Tibial artery (tissue), 4 donors: ENCODE measurements at places on chromosomes 5 and 9.

DNA sequence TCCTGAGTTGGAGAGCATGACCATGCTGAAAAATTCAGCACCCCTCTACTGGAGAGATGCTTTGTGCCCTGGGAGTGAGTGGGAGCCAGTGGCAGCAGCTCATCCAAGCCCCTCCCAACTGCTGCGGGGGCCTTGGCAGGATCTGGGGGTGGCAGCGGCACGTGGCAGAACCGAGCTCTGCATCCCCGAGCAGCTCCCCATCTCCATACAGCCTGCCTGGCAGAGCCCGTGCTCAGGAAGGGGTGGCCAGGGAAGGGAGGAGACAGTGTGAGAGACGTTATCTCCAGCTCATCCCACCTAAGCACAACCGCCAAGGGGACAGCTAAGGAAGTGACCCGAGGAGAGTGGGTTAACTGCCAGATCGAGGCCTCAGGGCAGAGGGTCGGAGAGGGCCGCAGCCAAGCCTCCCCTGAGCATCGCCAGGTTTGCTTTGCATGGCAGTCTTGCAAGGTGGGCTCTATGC, 17.2 kb upstream of the DPM2 start:
- no peak for DNase-seq
- no peak overlapping the region for H3K27ac ChIP-seq
- no peaks in the 10 kb centered on the region for H3K27me3 ChIP-seq
- H3K4me1 ChIP-seq: peaks cover 14% of the 10 kb centered on the region
- no peaks in the 10 kb centered on the region for H3K36me3 ChIP-seq

- H3K4me3 ChIP-seq: no peak overlapping the region
- DNase-seq: no peak
- no peaks in the 10 kb centered on the region for H3K4me1 ChIP-seq
- no peaks in the 10 kb centered on the region for H3K36me3 ChIP-seq
- peaks cover 45% of the 10 kb centered on the region for H3K27me3 ChIP-seq
These were observed 25.9 kb downstream of the NKD2 start for GRCh38 chr5:1034421-1034905.

- H3K4me1 ChIP-seq: no peaks in the 10 kb centered on the region
- H3K27ac ChIP-seq: peak overlapping the region; percentile 54
- H3K36me3 ChIP-seq: no peaks in the 10 kb centered on the region
- no peaks in the 10 kb centered on the region for H3K27me3 ChIP-seq
These were observed 46.3 kb downstream of the AOPEP start for GRCh38 chr9:94772639-94773303.

DNA sequence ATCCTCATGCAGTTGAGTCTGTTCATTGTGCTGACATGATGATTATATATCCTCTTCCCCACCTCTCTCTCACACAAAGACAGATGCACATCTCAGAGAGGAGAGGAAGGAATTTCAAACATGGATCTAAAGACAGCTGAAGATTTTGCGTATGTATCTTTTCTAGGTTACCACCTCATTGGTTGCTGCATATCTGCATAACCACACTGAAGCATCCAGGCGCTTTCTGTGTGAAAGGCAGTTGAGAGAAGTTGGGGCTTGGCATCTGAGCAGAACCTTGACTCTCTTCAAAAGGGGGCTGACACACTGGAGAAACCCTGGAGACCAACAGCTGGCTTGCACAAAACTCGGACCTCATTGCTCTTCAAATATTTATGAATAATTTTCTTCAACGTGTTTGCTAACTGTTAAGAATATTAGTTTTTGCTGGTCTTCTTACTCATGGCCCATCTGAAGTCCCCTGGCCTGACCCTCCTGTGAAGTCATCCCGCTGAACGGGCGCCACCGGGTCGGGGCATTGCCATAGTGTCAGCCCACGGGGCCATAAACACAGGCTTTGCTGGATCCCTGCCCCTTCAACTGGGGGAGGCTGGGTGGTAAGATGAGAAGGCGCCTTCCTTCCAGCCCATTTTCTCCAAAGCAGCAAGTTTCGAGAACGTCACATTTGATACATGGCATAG, 593.2 kb upstream of the CLINT1 start:
- H3K27me3 ChIP-seq: peaks cover under 1% of the 10 kb centered on the region
- H3K27ac ChIP-seq: no peak overlapping the region
- peaks cover 4% of the 10 kb centered on the region for H3K4me1 ChIP-seq
- no peaks in the 10 kb centered on the region for H3K36me3 ChIP-seq
- H3K4me3 ChIP-seq: no peak overlapping the region

DNA sequence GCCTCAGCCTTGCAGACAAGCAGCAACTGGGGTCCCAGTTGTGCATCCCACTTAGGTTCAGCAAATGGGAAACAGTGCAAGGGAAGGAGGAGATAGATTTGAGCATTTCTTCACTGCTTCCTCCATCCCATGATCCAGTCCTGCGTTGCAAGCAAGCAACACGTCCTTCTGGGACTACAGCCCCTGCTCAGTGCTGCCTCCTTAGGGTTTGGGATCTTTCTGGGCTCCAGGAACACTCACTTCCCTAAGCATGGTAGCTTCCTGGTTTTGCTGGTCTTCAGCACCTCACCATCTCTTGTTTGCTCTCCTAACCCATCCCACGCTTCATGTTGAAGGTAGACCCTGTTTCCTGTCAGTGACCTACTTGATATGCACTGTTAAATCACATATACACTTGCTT, 444.7 kb downstream of the MED10 start:
- H3K4me3 ChIP-seq: no peak overlapping the region
- H3K27me3 ChIP-seq: no peaks in the 10 kb centered on the region
- DNase-seq: no peak
- H3K36me3 ChIP-seq: no peaks in the 10 kb centered on the region
- H3K27ac ChIP-seq: no peak overlapping the region
- H3K4me1 ChIP-seq: no peaks in the 10 kb centered on the region

- H3K36me3 ChIP-seq: no peaks in the 10 kb centered on the region
- no peak for DNase-seq
- H3K27ac ChIP-seq: no peak overlapping the region
- no peaks in the 10 kb centered on the region for H3K27me3 ChIP-seq
- H3K4me3 ChIP-seq: no peak overlapping the region
These were observed 3.2 kb downstream of the TAS2R1 start for GRCh38 chr5:9626955-9627354.

- H3K36me3 ChIP-seq: peaks cover 7% of the 10 kb centered on the region
- H3K4me3 ChIP-seq: no peak overlapping the region
- no peaks in the 10 kb centered on the region for H3K27me3 ChIP-seq
- H3K27ac ChIP-seq: no peak overlapping the region
- DNase-seq: no peak
These were observed 81.7 kb upstream of the LRRC70 start for GRCh38 chr5:62496876-62497275.

DNA sequence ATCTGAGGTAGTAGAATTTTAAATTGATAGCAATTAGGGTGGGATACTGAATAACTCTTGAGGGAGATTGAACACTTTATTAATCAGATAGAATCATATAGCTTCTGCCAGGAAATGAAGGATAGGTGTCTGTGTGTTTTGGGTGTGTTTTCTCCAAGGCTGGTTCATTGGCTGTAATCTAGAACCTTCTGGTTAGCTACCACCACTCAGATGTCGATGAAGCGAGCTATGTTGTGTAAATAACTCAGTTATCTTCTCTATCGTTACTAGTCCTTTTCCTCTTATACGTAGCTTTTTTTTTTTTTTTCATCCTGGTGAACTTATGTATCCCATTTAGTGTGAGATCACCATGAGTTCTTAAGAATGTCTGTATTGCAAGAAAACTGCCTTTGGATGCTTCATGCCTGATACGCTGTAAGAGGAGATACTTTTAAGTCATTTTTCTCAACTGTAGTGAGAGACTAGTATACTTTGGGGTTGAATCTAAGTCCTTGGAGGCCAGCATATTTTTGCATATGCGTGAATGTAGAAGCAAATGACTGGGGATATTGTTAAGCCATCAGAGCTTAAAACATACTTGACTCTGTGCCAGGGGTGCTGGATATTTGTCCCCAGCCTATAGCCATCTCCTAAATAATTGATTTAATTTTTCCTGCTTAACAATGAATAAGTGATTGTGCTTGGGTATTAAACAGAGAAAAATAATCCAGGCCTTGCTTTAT, 2.1 kb downstream of the TNFAIP8 start:
- peaks cover 40% of the 10 kb centered on the region for H3K4me1 ChIP-seq
- no peak for DNase-seq
- H3K27me3 ChIP-seq: no peaks in the 10 kb centered on the region
- H3K27ac ChIP-seq: peak overlapping the region; percentile 77
- peak overlapping the region; percentile 76 for H3K4me3 ChIP-seq

GRCh38 chr9:89008744-89009545, 17.7 kb downstream of the S1PR3 start:
- no peak overlapping the region for H3K4me3 ChIP-seq
- no peak overlapping the region for H3K27ac ChIP-seq
- peaks cover 17% of the 10 kb centered on the region for H3K36me3 ChIP-seq
- peak; percentile 33 for DNase-seq
- H3K27me3 ChIP-seq: peaks cover 4% of the 10 kb centered on the region

- H3K4me1 ChIP-seq: no peaks in the 10 kb centered on the region
- H3K36me3 ChIP-seq: no peaks in the 10 kb centered on the region
- H3K4me3 ChIP-seq: no peak overlapping the region
- no peaks in the 10 kb centered on the region for H3K27me3 ChIP-seq
- no peak overlapping the region for H3K27ac ChIP-seq
These were observed 475.5 kb downstream of the SPATA31A7 start for GRCh38 chr9:61665330-61665751.

GRCh38 chr9:34579808-34580163, 9.7 kb downstream of the CNTFR start:
- no peaks in the 10 kb centered on the region for H3K36me3 ChIP-seq
- no peaks in the 10 kb centered on the region for H3K27me3 ChIP-seq
- no peak overlapping the region for H3K27ac ChIP-seq

DNA sequence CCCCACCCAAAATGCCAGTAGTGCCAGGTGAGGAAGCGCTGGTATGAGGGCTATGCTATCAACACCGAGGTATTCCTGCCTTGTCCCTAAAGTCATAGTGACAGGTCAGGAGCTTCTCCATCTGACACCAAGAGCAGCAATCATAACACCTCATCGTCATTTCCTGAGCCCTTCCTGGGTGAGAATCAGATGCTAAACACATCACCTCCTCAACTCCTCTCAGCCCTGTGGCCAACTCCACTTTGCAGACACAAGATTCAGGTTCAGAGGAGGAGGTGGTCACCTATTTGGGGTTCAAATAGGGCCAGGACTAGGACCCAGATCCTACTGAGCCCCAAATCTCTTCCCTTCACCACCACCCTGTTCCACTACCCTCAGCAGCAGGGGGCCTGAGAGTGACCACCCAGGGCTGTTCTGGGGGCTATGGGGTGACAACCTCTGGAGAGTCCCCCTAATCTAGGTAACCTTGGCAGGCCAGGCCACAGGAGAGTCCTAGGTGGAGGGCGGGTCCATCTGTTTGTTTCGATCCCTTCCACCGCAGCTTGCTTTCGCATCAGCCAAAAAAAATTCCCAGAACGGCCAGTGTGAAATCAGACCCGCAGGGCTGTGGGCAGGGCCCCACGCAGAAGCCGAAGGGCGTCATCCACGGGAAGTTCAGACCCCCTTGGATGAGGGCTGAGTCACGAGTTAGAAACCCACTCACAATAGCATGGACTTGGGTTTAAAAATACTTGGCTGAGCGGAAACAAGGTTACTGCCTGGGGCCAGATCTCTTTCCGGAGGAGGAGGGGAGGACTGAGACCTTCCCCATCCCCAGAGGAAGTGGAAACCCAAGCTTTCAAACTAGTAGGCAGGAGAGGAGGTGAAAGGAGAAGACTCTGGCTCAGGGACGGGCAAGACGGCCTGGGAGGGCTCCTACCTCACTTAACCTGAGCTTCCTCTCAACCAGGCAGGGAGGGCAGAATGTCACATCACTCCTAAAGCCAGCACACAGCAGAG, 8.7 kb downstream of the STK10 start:
- no peak overlapping the region for H3K27ac ChIP-seq
- no peaks in the 10 kb centered on the region for H3K36me3 ChIP-seq
- no peaks in the 10 kb centered on the region for H3K4me1 ChIP-seq
- no peak overlapping the region for H3K4me3 ChIP-seq

- no peak for DNase-seq
- H3K27ac ChIP-seq: no peak overlapping the region
- H3K4me3 ChIP-seq: no peak overlapping the region
- no peaks in the 10 kb centered on the region for H3K36me3 ChIP-seq
These were observed 213.5 kb downstream of the MEF2C start for GRCh38 chr5:88669371-88670050.

DNA sequence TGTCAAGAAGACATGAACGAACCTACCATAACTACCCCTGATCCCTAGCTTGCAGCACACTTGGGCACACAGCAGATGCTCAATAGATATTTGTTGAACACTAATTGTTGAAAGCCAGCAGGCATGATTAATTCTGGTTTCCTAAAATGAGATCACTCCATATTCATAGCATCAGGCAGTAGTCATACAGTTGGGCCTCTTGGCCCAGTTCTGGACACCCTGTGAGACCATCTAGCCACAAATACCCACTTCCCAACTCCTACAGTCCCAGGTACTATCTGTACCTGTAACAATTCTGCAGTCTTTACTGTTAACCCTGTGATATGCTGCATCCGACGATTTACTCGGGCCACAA, 24.2 kb downstream of the P4HA2 start:
- no peak for DNase-seq
- no peak overlapping the region for H3K4me3 ChIP-seq
- H3K27me3 ChIP-seq: no peaks in the 10 kb centered on the region

- H3K36me3 ChIP-seq: no peaks in the 10 kb centered on the region
- H3K27ac ChIP-seq: peak overlapping the region; percentile 7
- H3K4me3 ChIP-seq: no peak overlapping the region
- DNase-seq: no peak
- H3K27me3 ChIP-seq: no peaks in the 10 kb centered on the region
These were observed 105.8 kb upstream of the IL6ST start for GRCh38 chr5:56100439-56101176.

DNA sequence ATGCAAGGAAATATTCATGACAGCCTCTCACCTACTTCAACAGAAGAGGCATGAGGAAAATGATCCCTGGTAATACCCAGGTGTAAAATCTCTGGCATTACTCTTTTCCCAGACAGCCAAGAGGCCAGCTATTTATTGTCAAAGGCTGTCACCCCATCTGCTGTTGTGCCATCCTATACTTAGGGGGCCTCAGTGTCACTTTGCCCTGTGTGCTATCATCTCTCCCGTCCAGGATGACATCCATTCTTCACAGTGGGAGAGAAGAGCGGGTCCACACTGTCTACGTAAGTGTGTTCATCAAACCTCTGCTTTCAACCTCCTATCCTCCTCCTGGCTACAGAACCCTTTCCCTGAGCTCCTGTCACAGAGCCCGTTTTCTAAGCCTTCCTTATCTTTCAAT, 82.6 kb downstream of the MYO10 start:
- H3K36me3 ChIP-seq: no peaks in the 10 kb centered on the region
- no peak overlapping the region for H3K4me3 ChIP-seq
- no peak for DNase-seq
- no peak overlapping the region for H3K27ac ChIP-seq
- no peaks in the 10 kb centered on the region for H3K27me3 ChIP-seq
- H3K4me1 ChIP-seq: no peaks in the 10 kb centered on the region

GRCh38 chr9:34253460-34253837, 74.6 kb downstream of the UBAP1 start:
- DNase-seq: no peak
- H3K4me3 ChIP-seq: no peak overlapping the region
- peaks cover 49% of the 10 kb centered on the region for H3K4me1 ChIP-seq
- H3K27ac ChIP-seq: peak overlapping the region; percentile 52
- peaks cover 22% of the 10 kb centered on the region for H3K36me3 ChIP-seq
